ENCODE measurements at places on chromosomes 2 and 18. TPM values are rescaled to one million over a fixed set of nuclear protein-coding genes. Genes with fewer than 3 reads are reported as not detected.

Gene WDSUB1
- 4.7 TPM for total RNA-seq

Gene MEMO1
- 26.1 TPM for total RNA-seq

Gene FOXD4L1
- total RNA-seq: not detected

Gene ADD2
- 1.1 TPM for total RNA-seq

Gene LYG2
- total RNA-seq: not detected

Gene GALNT14
- total RNA-seq: 1.0 TPM

Gene CRYGC
- total RNA-seq: not detected

Gene INHBB
- total RNA-seq: 5.9 TPM

Gene LINC00305
- total RNA-seq: not detected

Gene SERPINB10
- total RNA-seq: 0.47 TPM

Gene BCL2
- 8.0 TPM for total RNA-seq

Gene AUP1
- total RNA-seq: 55.2 TPM

DNA sequence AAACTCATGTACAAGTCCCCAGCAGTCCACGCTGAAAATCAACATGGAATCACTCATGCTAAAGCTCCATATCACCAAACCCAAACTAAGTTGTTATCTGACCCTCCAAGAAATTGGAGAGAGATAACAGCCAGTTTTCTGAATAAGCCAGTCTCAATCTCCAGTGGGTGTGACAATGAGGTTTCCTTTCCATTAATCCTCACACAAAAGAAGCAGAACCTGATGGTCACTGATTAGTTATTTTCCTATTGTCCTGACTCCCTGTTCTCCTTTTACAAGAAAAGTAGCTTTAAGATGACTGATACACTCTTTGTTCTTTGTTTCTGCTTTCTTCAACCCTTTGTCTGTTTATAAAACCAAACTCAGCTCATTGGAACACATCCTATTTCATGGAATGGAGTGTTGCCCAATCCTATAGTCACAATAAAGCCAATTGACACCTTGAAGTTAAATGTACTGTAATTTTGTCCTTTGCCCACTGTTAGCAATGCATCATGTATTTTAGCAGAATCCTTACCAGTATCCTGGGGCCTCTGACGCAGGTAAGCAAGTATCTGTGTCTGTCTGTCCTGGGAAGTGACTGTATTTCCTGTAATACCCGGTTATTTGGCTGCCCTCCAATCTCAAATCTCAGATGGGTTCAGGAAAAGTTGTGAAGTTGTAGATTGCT lies 30.6 kb upstream of the SH3RF3 start:
- DNase-seq: no peak

GRCh38 chr2:210399440-210400041 lies 77.0 kb downstream of the LANCL1 start:
- no peak for DNase-seq

DNA sequence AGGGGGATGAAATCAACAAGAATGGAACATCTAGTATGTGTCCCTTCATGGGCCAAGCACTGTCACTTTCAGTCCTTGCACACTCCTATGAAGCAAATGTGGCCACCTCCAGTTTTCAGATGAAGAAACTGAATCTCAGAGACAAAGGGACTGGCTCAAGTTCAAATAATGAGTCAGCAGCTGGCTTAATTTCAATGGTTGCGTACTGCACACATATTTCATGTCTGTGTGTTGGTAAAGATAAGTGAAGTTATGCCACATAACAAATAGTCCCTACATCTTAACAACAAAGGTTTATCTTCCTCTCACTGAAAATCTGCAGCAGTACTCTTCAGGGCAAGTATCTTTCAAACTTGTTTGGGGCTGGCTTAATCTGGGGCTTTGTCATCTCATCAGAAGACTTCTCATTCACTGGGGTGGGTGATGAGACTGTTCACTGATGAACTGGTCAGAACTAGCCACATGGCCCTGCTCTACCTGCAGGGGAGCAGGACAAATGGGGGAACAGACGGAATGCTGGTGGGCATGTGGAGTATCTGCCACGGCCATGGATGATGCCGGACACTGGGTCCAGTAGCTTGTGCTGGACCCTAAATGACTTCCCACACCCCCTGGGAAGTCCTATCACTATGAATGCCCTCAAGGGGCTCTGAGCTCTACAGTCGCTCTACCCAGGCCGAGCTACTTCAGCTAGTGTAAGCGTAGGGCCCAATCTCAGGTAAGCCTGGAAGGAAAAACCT lies 263.2 kb downstream of the CYP26B1 start:
- DNase-seq: peak; percentile 60

GRCh38 chr2:48356701-48357325 lies 173.1 kb upstream of the STON1 start:
- no peak for DNase-seq

- peak; percentile 79 for DNase-seq
Measured at GRCh38 chr18:10270151-10270571, 184.3 kb upstream of the APCDD1 start.

GRCh38 chr2:31704561-31705212 lies 123.9 kb upstream of the SRD5A2 start:
- no peak for DNase-seq

GRCh38 chr2:80340022-80340421 lies 35.5 kb upstream of the LRRTM1 start:
- DNase-seq: no peak

DNA sequence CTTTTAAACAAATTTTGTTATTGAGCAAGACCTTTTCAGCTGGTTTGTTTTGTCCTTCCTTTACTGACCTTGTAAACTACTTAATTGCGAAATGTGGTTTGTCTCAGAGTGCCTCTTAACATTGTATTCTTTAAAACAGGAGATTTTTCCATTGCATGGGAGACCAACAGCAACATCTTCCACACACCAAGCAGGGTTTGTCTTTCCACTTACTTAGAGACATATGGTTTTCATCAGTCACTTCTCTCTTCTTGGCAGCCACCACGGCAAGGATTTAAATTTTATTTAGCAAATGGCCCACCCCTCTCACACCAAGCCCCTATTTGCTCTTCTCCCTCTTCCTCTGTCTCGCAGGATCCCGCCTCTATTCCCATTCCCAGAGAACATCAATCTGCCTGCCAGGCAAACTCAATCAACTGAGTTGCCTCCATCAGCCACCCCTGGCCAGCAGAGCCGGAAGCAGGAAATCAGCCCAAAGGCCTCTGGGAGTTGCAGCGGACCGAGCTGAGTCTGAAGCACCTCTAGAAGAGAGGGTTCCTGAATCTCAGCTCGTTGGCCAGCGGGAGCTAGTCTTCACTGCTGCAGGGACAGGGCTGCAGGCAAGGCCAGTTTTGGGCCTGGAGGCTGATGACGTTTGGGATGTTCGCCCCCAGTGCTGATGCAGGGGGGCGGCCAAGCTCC lies 11.3 kb upstream of the CIB4 start:
- no peak for DNase-seq

DNA sequence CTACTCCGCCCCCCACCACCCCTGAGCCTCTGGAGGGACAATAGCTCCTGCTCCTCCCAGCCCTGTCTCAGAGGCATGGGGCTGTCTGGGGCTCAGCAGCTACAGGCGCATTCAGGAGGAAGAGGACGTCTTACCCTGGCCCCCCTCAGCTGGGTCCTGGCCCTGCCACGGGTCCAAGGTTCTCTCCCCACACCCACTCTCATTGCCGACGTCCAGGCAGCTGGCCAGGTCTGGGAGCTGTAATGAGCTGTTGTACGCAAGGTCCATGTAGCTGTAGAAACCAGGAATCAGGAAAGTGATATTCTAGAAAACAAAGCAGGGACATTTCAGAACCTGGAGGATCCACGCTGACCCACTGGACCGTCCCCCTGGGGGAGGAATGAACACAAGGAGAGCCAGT lies 13.5 kb downstream of the PASK start:
- no peak for DNase-seq

- DNase-seq: peak; percentile 99
Measured at GRCh38 chr2:26772064-26773001, 8.2 kb downstream of the SLC35F6 start.

DNA sequence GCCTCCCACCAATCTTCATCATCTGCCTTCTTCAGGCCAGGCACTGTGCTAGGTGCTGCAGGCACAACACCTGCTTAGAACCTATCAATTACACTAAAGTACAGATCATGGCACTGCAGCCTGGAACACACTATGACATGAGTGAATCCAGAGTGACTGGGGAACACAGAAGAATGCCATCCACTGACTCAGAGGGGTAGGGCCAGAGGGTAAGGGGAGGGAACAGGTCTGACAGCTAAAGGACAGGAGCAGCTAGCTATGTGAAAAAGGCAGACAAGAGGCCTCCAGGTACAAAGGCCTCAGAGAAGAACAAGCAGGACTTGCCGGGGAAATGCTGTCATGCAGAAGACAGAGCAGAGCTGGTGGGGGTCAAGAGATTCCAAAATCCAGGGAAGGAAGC lies 53.3 kb upstream of the ACAA2 start:
- DNase-seq: no peak

- no peak for DNase-seq
Measured at GRCh38 chr2:37918742-37919186, 6.3 kb upstream of the RMDN2 start.

GRCh38 chr2:10906926-10907625 lies 4.7 kb upstream of the KCNF1 start:
- DNase-seq: no peak

DNA sequence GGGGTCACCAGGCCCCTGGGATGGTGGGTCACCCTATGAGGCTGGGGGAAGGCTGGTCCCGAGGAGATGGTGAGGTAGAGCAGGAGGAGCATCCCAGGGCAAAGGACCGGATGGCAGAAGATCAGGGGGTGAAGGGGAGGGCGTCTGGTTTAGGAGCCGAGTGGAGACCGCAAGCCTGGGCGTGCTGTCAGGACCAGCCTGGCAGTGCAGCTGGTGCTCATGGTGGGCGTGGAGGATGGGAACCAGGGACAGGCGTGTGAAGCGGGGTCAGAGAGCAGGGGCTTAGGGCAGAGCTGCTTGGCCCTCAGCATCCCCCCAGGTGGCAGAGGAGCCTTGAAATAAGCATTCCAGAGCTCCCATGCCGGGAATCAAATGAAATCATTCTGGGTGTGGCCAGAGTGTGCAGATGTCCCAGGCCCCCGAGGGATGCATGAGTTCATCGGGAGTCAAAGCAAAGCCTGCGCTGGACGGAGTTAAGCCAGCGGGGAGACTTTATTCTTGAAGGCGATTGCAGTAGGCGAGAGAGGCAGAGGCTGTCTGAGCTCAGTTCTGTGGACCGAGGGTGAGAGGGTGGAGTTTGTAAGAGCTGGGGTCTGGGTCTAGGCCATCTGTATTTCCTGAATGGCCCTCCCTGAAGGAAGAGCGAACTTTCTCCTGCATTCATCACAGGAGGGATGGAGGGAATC lies 33.1 kb upstream of the MBP start:
- DNase-seq: peak; percentile 74

- no peak for DNase-seq
Measured at GRCh38 chr2:216932113-216932862, 72.4 kb upstream of the TNP1 start.

- peak; percentile 83 for DNase-seq
Measured at GRCh38 chr18:77140439-77141109, 8.0 kb upstream of the MBP start.

GRCh38 chr2:26696351-26696816 lies 3.9 kb downstream of the KCNK3 start:
- no peak for DNase-seq

- no peak for DNase-seq
Measured at GRCh38 chr2:141348481-141348880, 782.3 kb downstream of the LRP1B start.

DNA sequence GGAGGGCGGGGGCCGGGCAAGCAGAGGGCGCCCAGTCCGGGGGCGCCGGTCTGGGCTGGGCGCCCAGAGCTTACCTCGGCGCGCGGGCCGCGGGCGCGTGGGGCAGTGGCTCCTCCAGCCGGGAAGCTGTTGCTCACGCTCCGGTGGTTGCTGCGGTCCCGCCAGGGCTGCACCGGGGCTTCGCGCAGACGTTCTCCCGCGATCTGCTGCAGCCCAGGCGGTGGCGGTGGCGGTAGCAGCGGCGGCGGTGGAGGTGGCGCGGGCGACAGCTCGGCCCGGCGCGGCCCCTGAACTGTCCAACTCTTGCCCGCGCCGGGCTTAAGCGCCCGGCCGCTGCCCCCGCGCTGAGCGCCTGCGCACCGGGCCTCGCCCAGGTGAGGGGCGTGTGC lies 391 bp downstream of the ZNF385B start:
- no peak for DNase-seq

- no peak for DNase-seq
Measured at GRCh38 chr2:33322612-33323011, 153.8 kb upstream of the RASGRP3 start.

- DNase-seq: no peak
Measured at GRCh38 chr2:112880696-112881095, 30.3 kb upstream of the IL37 start.

- DNase-seq: peak; percentile 48
Measured at GRCh38 chr18:48454261-48454757, 45.1 kb upstream of the ZBTB7C start.

GRCh38 chr18:50697509-50697908 lies 122.3 kb downstream of the MRO start:
- no peak for DNase-seq

GRCh38 chr2:54166121-54166773 lies 50.8 kb downstream of the ACYP2 start:
- DNase-seq: no peak

DNA sequence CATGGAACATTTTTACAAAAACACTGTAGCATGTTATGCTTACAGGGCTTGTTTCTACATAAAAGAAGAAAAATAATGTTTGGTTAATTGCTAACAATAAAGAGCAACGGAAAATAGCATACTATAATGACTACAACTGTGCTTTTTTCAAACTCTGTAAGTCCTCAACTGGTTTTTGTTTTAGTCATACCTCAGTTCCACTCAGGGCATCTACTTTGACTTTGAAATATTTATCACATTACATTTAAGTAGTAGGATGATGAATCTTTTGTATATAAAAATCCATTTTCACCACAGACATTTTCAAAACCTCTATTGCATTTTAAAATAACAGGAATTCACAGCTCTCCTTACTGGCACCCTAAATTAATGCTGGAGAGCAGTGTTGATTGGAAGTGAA lies 8.3 kb downstream of the SATB2 start:
- DNase-seq: no peak

DNA sequence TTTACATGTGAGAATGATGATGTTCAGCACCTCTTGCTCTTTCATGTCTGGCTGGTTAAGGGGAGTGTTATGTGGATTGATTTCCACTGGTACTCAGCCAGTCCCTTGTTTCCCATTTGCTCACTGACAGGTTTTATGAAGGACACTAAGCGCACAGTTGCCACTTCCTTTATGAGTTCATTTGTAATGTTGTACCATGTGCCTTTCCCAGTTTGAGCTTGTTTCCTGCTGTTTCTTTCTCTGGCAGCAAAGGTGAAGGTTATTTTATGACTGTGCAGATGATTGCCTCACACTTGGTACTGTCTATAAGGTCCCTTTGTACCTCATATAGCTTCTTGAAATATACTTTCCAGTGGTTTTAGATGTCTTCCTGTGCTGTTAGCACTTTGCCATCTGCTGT lies 1700.5 kb upstream of the TMEFF2 start:
- no peak for DNase-seq

- DNase-seq: no peak
Measured at GRCh38 chr2:82998781-82999180, 1460.3 kb downstream of the SUCLG1 start.

GRCh38 chr2:176149481-176149938 lies 1.8 kb upstream of the HOXD4 start:
- no peak for DNase-seq

GRCh38 chr2:222904557-222905258 lies 43.9 kb downstream of the ACSL3 start:
- no peak for DNase-seq

Data from right atrium auricular region (tissue), 2 donors.